Renal cortical epithelial cell (primary cell): ENCODE measurements at places on chromosomes 4 and X.

DNA sequence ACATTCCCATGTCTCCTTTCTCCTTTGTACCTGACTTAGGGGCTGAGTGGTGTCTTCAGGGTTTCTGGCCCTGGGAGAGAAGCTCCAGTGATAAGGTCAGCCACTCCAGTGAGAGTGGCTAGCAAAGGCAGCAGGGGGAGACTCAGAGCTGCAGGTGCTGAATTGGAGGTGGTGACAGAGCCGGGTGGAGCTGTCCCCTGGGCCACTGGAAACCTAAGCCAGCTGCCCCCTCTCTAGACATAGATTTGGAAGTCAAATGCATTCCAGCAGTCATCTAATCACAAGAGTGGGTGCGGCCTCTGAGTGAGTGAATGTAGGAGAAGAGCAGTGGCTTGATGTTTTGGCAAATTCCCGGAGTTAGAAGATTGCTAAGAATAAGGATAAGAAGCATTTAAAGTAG lies 28.5 kb downstream of the TRIM2 start:
- DNase-seq: no peak

DNA sequence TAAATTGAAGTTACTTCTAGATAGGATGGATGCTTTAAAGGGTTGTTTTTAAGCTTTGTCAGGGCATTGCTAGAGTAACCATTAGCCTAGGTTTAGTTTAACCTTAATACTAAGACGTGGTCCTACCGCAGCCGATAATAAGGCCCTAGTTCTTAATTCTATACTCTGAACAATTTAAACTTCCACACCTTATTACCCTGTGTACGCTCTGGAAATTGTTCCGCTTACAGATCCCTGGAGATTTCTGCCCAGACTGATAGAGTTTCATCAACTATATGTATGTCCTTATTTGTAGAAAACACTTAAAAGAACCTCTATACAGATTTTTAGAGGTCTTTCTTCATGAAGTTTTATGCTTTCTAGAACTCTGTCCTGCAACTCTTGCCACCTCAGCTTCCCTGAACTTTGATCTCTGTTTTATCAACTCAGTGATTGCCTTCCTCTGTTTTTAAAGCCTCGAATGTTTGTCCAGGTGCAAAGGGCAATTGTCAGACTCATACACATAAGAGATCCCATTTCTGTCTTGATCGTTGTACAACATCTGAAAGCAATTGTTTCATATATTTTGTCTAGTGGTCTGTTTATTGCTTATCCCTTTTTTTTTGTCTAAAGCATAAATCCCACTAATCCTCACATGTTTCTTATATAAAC lies 71.1 kb upstream of the VCX start:
- DNase-seq: no peak

DNA sequence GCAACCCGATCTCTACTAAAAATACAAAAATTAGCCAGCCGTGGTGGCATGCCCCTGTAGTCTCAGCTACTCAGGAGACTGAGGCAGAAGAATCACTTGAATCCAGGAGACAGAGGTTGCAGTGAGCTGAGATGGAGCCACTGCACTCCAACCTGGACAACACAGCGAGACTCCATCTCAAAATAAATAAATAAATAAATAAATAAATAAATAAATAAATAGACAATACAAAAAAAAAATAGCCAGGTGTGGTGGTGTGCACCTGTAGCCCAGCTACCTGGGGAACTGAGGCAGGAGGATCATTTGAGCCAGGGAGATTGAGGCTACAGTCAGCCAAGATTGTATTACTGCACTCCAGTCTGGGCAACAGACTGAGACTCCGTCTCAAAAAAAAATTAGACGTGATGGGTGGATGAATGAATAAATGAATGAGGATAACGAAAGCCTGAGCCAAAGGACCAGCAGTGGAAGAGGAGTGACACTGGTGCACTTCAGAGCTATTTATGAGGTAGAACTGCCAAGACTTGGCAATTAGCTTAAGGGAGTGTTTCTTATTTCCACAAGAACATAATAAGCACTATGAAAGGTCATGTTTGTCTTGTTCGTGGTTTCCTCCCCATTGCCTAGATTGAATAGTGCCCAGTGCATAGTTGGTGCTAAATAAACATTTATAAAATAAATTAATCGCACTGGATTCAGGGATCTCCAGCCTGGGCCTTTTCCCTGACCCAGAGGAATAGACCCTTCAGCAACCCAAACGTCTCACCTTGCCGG lies 232.2 kb downstream of the IDS start:
- DNase-seq: no peak

DNA sequence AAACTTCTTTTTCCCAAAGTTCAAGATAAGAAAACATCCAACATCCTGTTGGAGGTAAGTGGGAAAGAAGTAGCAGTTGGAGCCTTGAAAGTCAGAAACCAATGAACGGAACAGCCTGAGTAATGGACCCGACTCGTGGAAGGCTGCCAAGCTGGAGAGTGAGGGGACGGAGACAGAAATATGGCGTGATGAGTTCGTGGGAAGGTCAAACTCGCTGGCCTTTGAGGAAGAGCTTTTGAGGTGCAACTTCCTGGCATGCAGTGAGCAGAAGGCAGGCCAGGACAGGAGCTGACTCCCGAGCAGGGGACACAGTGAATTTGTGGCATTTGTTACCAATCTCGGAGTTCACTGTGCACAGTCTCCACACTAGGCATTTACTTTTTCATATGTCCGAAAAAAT lies 1.0 kb upstream of the TRIML1 start:
- DNase-seq: no peak

GRCh38 chrX:153819384-153820040 lies 10.8 kb downstream of the PDZD4 start:
- DNase-seq: no peak

DNA sequence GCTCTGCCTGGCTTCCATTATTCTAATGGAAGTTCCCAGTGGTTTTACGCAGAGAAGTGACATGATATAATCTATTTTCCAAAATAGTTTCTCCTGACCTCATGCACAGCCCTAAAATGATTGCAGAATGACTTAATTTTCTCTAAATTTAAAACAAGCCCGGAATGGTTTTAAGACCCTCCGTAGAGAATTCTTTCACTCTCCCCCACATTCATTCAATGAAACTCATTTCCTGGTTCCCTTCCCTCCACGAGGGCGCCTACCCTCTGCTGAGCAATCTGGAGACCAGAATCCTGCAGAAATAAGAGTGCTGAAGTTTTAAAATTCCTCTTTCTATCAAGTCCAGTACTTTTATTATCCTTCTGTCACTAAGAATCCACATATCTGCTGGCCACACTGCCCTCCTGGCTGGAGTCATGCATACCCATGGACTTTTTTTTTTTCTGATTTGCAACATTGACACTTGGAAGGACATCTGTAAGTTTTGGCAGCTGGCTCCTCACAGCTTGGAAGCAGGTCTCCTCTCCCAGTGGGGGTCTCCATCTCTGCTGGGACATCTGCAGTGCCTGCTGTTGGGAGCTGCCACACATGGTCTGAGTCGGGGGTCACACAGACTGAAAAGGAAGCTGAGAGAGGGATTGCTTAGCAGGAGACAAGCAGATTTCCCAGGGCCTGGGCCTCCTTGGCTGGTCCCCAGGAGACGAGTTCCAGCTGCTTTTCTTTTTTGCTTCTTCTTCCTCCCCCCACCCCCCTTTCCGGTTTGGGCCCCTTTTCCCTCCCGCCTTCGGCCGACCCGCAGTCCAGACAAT lies 86.1 kb downstream of the SOWAHB start:
- DNase-seq: no peak

GRCh38 chr4:38857354-38858096 lies 908 bp upstream of the TLR6 start:
- DNase-seq: peak; percentile 93

DNA sequence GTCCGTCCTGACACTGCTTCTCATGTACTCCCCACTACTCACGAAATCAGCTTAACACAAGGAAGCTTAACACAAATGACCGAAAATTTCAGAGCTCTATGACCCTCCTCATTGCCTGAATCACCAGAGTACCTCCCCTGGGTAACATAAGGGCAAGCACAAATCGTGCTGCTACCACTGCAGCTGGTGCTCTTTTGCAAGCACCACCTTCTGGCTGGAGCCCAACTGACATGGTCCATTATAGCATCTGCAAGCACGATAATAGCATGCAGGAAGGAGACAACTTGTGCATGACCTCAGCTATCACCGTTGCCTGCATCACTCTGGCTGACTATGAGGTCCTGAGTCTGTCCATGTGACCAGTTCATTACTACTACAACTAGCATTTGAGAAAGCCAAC lies 308.0 kb downstream of the TEX13C start:
- no peak for DNase-seq

GRCh38 chr4:176546975-176547374 lies 227.2 kb downstream of the SPCS3 start:
- peak; percentile 25 for DNase-seq

DNA sequence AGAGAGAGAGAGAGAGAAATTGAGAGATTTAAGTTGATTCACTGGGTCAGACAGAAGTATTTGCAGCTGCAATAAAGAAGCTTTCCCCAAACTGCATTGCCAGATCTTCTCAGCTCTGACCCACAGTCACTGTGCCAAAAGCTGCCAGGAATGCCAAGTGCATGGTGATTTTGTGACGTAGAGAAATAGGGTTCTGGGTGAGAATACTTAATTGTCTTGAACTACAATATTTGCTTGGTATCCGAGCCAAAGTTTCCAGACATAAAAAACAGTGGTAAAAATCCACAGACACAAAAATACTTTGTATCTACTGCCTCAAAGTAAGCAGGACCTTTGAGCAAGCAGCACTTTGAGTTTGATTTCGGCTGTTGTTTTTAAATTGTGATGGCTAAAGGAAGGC lies 331.1 kb downstream of the GRID2 start:
- no peak for DNase-seq

DNA sequence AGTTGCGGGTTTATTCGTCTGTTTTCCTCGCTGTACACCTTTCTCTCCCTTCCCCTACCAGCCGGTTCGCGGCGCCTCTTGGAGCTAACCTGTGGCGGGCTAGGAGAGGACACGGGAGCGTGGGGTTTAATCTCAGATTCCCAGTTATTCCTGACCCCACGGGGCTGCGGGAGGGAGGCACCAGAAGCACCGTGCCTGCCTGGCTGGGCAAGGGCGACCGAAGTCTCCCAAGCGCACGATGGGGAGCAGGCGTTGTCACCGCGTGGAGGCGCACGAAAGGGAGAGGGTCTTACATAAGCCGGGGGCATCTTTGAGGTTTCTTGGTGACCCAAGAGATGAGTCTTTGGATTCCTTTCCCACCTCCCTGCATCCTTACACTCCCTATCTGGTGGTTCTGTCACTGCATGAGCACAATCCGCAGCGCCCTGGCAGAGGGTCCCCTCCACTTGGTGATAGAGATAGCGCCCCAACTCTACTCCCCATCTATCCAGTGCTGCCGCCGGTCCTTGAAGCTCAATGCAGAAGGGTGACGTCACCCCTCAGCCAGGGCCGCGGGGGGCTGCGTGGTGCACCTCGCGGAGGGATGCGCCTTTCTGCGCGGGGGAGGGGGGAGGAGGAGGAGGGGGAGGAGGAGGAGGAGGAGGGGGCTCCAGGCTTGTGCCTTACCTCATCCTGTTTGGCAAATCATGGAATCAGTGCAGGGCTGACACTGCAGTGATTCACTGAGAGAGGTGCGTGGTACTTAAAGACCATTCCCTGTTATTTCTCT lies 793 bp downstream of the TSPAN7 start:
- no peak for DNase-seq

GRCh38 chr4:130675266-130675665 lies 1579.3 kb downstream of the C4orf33 start:
- no peak for DNase-seq

DNA sequence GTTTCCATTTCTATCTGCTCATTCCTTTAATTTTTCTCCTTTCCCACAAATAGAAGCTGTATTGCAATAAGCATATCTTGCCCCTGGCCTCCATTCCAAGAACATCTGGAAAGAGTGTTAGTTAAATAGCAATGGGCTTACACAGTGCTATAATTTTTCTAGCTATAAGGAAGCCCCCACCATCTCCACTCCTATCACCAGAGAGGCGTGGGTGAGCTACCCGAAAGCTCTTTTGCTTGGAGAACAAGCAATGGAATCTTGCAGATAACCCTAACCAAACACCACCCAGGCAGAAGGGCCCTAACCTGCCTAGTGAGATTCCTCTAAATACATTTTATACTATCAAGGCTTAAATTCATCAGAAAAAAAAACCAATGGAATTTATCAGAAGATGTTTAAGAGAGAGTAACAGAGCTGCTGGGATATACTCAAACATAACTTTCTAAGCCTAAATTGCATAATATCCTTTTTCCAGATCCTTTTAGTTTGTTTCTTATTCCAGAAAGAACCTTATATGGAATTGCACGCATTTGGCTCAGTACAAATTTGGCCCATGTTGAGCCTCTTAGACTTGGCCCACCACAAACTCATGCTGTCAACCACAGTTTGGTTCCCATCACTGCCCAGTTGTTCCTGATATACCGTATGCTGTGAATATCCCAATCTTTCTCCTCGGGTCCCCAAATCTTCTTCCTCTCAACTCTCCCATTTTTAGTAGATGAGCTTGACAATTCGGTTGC lies 91.6 kb upstream of the PLAC1 start:
- no peak for DNase-seq

- no peak for DNase-seq
Measured at GRCh38 chr4:113827285-113827684, 65.7 kb upstream of the CAMK2D start.

DNA sequence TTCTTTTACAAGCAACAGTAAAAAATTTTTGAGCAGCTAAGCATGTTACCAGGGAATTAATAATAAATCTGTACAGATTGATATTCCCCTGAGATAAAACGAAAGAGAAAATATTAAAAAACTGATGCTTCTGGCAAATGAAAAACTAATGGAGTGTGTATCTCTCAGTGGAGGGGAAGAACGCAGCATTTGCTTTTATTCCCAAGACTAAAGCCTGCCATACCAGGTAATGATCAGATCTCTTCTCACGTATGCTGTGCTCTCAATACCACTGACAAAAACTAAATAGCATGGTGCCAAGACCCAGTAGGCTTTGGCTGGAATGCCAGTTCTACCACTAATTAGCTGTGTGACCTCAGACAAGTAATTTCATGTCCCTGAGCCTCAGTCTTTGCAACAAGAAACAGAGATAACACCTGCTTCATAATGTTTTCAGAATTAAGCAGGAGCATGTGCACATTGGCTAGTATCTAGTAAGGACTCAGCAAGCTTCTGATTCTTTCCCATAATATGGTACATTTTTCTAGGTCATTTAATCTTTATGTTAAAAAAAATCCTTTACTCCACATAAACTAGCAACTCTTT lies 179.6 kb downstream of the CENPC start:
- no peak for DNase-seq

GRCh38 chr4:21641696-21642095 lies 306.9 kb downstream of the KCNIP4 start:
- DNase-seq: no peak

GRCh38 chrX:20527558-20528011 lies 260.9 kb upstream of the RPS6KA3 start:
- DNase-seq: peak; percentile 38

- DNase-seq: no peak
Measured at GRCh38 chr4:161702287-161702686, 461.5 kb downstream of the FSTL5 start.

DNA sequence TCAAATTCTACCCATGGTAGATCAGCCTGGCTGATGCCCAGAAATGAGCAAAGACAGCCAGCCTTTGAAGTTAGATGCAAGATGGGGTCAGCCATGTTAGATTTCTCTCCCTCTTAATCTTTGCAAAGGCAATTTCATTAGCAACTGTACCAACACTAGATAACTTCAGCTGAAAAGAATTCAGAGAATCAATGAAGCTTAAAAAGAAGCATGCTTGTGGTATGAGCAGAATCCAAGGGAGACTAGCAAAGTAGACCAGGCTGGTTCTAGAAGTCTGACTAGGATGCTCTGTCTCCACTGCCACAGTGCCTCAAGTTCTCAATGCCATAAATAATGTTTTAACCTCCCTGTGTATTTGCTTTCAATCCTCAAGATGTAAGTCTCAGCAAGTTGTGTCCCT lies 247.3 kb downstream of the SLC7A11 start:
- peak; percentile 85 for DNase-seq

- peak; percentile 54 for DNase-seq
Measured at GRCh38 chr4:89242864-89243732, 64.5 kb downstream of the GPRIN3 start.
